SJCRH30 (cell line): ENCODE measurements at places on chromosomes 7 and 10. TPM values are rescaled to one million over a fixed set of nuclear protein-coding genes. Genes with fewer than 3 reads are reported as not detected.

The TAS2R41 gene
- total RNA-seq = not detected in 2 replicates

DNA sequence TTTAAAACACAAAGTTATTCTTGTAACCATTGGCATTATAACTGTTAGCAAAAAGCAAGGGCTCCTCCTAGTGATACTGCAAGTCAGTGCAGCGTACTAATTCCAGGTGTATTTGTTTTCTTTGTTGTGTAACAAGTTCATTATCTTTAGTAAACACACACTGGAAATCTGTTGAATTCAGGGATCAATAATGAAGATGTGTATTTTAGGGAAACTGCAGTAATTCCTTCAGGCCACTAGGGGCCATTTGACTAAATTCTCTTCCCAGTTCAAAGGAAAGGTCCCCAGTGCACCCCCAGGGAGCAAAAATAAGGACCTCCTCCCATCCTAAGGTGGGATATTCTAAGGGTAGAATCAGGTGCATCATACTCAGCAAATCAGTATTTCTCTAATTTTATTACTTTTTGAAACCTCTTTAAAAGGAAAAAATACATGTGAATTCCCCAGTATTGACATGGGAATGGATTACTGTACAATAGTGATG, 158.6 kb upstream of the LYZL1 start:
- no peak for DNase-seq

DNA sequence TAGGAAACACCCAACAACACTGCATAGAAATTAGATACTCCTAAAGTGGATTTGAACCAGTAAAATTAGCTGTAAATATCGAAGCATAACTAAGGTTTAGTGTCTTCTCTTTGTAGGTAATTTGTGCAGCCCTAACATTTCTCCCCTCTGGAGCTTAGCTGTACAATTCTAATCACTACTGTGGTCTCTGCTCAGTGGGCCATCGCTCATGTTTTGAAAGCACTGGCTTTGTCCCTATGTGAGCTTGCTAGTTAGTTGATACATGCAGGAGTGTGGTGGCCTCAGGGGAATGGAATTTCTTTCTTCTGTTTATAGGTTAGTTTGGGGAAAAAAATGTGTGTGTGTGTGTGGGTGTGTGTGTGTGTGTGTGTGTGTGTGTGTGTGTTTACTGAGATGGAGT, 373.1 kb downstream of the DPP6 start:
- DNase-seq = no peak

The CREM gene
- 28.6 and 30.4 TPM in 2 replicates for total RNA-seq

GRCh38 chr10:119120413-119120867, 16.5 kb downstream of the DENND10 start:
- DNase-seq = no peak

- peak; percentile 67 for DNase-seq
Measured at GRCh38 chr7:93245525-93246432, 13.6 kb downstream of the VPS50 start.

GRCh38 chr7:90856351-90857070, 260.4 kb downstream of the CDK14 start:
- no peak for DNase-seq

The SLC25A28 gene
- total RNA-seq = 18.0 and 20.6 TPM in 2 replicates

- DNase-seq = no peak
Measured at GRCh38 chr7:137395420-137395819, 51.9 kb upstream of the PTN start.
